ENCODE measurements at places on chromosomes 6 and 20. TPM values are rescaled to one million over a fixed set of nuclear protein-coding genes. Genes with fewer than 3 reads are reported as not detected.

Gene DNAH8
- not detected for total RNA-seq

Gene FAM217B
- total RNA-seq: 4.3 TPM

Gene FILIP1
- 0.37 TPM for total RNA-seq

Gene OLIG3
- total RNA-seq: not detected

Gene LIME1
- 2.2 TPM for total RNA-seq

Gene PTCRA
- not detected for total RNA-seq

Gene ANKEF1
- total RNA-seq: 1.4 TPM

Gene B3GAT2
- under 0.01 TPM for total RNA-seq

Gene KPNA5
- 5.1 TPM for total RNA-seq

Gene C4B
- 1.4 TPM for total RNA-seq

Gene LY6G6D
- total RNA-seq: not detected

Gene TCF21
- 0.20 TPM for total RNA-seq

Gene DEFB132
- total RNA-seq: not detected

Gene COL9A1
- total RNA-seq: not detected

Gene TRIM40
- total RNA-seq: not detected

Gene TBC1D7
- 13.6 TPM for total RNA-seq

Gene ZSCAN31
- total RNA-seq: 0.98 TPM

Gene COL20A1
- total RNA-seq: not detected

Gene LRFN2
- not detected for total RNA-seq

Gene ZFP57
- total RNA-seq: 2.7 TPM

Gene MRAP2
- total RNA-seq: 1.4 TPM

Gene NKAPL
- 1.6 TPM for total RNA-seq

Gene PDE10A
- 0.73 TPM for total RNA-seq

Gene MYH7B
- total RNA-seq: under 0.01 TPM

Gene TFAP2C
- 1.2 TPM for total RNA-seq

Gene RHAG
- total RNA-seq: not detected

Gene PRDM1
- total RNA-seq: 1.1 TPM

Gene FERMT1
- total RNA-seq: 17.3 TPM

Gene SLC26A8
- total RNA-seq: under 0.01 TPM

Gene TPBG
- 44.5 TPM for total RNA-seq

Gene MUC22
- total RNA-seq: not detected

Gene POLR1C
- total RNA-seq: 51.8 TPM

Gene NUS1
- 19.7 TPM for total RNA-seq

Gene BTNL2
- not detected for total RNA-seq

Gene ID4
- total RNA-seq: 0.37 TPM

Measured in subcutaneous preadipocyte (primary cell).